ENCODE measurements at places on chromosomes 16 and 17. TPM values are rescaled to one million over a fixed set of nuclear protein-coding genes. Genes with fewer than 3 reads are reported as not detected.

The NHLRC4 gene
- 0.07 TPM for total RNA-seq

The E4F1 gene
- 41.2 TPM for total RNA-seq

The GP1BA gene
- not detected for total RNA-seq

The ABCA9 gene
- total RNA-seq, result not detected

The RFFL gene
- 20.7 TPM for total RNA-seq

The HYDIN gene
- total RNA-seq, result not detected

DNA sequence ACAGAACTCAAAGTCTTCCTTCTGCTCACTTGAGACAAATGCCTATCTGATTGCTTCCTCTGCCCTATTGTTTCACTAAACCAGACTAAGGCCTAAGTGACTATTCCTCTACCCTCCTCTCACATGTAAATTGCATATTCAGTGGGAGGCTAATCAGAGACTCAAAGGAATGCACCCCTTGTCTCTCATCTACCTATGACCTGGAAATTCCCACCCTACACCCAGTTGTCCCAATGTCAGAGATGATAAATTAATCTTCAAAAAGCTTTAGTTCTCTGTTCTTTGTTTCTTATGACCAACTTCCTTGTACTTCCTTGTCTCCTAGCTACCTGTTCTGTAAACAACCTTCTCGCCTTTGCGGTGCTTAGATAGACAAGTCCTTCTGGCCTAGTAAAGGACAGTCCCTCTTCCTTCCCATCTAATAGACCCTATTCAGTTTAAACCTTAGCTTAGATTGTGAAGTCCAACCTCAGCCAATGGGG is 76.0 kb downstream of the EMP2 start:
- DNase-seq, result no peak

GRCh38 chr17:17124341-17124740 is 81.8 kb downstream of the PLD6 start:
- DNase-seq, result no peak

DNA sequence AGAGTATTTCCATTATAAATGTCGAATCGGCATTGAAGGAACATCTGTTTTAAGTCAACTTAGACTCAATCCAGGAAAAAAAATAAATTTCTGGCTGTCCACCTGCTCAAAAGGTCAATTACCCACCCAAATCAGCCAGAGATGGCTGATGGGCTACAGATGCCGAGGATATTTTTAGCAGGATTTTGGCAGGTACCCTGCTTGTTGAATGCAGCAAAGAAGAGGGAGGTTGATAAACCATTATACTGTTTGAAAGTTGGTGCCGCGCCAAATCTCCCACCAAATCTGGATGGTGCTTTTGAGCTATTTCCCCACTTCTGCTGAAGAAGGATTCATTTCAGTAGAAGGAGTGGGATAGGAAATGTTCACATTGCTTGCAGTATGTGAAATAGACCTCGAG is 537.7 kb downstream of the MAF start:
- DNase-seq, result no peak

DNA sequence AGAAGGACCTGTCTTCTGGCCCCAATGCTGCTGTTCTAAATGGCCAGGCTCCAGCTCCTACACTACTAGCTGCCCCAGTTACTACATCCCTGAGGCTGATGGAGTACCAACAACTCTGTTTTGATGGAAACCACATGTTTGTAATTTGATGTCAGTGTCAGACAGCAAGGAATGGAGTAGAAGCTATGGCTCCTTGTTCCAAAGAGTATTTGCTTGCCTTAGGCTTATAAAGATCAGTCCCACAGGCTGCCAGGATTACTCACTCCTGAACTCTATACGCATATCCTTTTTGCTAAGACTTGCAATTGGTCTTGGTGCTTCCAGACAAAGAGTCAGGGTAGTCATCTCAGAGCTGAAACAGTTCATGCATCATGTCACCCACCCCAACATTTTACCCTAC is 139.6 kb downstream of the HS3ST3A1 start:
- no peak for DNase-seq

- DNase-seq, result no peak
Observed at GRCh38 chr17:49916854-49917515, 52.0 kb upstream of the DLX4 start.

DNA sequence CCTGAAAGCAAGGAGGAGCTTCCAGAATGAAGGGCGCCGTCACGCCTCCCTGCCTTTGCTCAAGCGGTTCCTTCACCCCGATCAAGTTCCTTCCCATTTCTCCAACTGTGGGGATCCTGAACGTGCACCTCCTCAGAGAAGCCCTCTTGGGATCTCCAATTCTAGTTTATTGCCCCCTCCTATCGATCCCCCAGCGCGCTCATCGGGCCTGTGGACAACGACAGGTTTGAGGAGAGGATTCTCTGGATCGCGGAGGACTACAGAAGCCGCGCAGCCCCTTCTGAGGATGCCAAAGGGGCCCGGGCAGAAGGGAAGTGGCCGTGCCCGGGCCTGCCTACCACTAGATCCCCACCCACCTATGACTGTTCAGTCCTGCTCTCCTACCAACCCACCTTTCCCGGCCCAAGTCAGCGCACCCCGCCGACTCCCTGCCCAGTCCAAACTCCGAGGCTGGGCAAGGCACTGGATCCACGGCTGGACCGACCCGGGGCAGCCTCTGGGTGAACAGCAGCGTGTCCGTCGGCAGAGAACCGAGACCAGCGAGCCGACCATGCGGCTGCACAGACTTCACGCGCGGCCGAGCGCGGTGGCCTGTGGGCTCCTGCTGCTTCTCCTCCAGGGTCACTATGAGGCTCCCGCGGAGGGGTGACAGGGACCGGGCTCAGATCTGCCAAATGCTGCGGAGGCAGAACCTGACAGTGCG is 12.8 kb upstream of the CES3 start:
- no peak for DNase-seq

- DNase-seq, result no peak
Observed at GRCh38 chr16:22217890-22218730, 12.0 kb downstream of the EEF2K start.

- no peak for DNase-seq
Observed at GRCh38 chr16:81808933-81809480, 29.9 kb downstream of the PLCG2 start.

DNA sequence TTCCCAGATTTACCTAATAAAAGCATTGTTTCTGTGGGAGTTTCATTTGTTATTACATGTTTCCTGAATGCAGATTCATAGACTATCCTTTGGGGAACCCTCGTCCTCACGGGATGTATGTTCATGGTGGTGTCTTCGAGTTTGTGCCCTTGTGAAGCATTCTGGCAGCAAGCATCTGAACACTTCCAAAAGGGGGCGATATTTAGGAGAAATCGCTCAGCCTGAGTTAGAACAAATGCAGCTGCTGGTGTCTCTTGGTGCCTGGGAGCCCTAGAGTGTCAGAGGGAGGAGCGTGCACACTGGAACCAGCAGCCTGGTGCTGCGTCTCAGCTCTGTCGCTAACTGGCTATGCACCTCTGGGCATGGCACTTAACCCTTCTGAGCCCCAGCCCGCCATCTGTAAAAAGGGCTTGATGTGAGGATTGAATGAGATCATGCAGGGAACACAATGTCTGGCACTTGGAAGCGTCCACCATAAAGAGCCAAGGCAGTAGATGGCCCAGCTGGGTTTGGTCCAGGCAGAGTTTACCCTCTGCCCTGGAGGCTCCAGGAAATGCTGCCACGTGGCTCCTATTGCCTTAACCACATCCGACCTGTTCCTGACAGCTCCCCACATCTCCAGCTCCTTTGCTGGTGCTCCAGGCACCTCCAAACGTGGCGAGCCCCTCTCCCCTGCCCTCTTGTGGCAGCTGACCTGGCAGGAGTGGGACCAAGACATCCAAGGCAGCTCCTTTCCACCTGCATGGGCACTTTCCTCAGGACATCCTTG is 25.0 kb upstream of the C16orf78 start:
- DNase-seq, result peak; percentile 3

GRCh38 chr17:43428524-43428923 is 29.7 kb downstream of the ARL4D start:
- no peak for DNase-seq

GRCh38 chr17:44541884-44542581 is 15.3 kb upstream of the FZD2 start:
- DNase-seq, result no peak

DNA sequence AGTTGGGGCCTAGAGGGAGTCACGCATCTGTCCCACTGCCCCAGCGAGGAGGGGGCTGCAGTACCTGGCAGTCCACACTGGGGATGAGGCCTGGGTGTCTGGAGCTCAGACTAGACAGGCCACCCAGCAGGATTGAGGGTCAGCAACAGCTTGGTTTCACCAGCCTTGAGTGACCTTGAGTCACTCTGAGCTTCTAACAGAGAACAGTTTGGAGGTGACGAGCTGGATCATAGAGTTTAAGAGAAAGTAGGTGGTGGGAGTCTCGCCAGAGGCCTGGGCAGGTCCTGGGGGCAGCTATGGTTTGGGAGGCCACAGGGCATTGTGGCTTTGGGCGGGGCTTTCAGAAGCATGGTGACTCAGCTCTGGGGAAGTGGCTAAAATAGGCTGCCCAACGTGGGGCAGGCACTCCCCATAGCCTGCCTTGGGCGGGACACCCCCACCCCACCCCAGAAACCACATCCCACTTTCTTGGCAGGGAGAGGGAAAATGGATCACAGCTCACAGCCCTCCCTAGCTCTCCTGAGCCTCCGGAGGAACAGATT is 20.5 kb downstream of the CDC42EP4 start:
- DNase-seq, result peak; percentile 97

- no peak for DNase-seq
Observed at GRCh38 chr16:56269281-56269680, 78.0 kb downstream of the GNAO1 start.

DNA sequence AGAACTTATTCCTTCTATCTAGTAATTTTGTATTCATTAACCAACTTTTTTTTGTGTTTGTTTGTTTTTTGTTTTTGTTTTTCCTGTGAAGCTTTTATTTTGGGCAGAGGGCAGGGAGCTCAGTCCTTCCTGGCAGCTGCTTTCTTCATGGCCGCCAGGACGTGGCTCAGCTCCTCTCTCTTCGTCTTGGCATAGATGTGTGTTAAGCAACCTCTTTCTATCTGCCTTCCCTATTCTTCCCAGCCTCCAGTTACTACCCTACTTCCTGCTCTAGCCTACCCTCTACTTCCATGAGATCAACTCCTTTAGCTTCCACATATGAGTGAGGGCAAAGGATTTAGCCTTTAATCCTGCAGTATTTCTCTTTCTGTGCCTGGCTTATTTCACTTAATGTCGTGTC is 8.2 kb upstream of the BRD7 start:
- DNase-seq, result no peak

DNA sequence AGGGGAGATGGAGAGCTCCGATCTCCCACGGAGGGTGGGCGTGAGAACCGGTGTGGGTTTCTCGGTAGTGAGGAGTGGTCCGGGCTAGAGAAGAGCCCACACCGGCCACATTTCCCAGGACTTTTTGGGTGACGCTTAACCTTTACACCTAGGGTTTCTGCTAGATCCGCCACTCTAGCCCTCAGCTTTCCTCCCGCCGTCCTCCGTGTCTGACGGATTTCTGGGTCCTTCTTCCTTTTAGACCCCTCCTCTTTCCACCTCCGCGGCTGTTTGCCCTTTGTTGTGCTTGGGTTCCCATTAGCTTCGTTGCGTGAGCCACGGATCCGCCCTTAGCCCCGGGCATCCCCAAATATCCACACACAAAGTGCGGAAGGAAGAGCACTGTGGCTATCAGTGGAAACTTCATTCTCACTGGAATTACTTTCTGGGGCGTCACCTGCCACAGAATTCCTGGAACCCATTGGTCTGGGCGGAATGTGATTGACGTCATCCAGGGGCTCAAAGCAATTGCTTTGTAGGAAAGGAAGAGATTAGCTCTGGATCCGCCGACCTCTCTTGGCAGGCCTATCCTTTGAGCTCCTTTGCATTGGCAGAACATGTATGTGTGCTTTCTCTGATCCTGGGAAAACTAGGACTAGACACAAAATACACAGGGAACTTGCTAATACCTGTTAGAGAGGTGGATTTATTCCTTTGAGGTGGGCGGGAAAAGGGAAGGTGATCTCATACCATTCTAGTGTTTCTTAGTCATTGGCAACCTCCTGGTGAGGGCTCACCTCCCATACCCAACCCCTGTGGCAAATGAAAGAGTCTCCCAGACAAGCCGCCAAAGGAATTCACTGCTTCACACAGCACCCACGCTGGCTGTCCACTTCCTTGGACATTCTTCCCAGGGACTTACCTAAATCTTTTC is 654 bp downstream of the TNFAIP1 start:
- peak; percentile 82 for DNase-seq

GRCh38 chr17:48024149-48025039 is 13.2 kb downstream of the COPZ2 start:
- peak; percentile 76 for DNase-seq

GRCh38 chr17:45332989-45333701 is 16.3 kb upstream of the MAP3K14 start:
- DNase-seq, result peak; percentile 76

DNA sequence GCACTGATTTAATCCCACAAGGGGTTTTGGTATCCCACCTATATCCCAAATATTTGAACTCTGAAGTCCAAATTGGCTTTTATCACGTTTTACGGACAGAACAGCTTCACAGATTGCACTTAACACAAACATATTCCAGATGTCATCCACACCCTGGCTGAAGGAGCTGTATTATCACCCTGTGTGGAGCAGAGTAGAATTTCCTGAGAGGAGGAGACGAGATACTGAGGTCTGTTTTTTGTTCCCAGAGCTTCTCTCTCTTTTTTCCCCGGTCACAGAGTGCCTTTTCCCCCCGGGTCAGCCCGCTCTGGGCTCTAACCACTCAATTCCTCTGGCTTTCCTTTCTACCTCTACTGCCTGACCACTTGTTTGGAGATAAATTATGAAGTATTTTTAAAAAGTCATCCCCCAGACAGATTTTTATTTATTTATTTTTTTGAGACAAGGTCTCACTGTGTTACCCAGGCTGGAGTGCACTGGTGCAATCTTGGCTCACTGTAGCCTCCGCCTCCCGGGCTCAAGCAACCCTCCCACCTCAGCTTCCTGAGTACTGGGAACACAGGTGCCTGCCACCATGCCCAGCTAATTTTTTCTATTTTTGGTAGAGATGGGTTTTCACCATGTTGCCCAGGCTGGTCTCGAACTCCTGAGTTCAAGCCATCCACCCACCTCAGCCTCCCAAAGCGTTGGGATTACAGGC is 30.7 kb downstream of the DNAH2 start:
- DNase-seq, result no peak

DNA sequence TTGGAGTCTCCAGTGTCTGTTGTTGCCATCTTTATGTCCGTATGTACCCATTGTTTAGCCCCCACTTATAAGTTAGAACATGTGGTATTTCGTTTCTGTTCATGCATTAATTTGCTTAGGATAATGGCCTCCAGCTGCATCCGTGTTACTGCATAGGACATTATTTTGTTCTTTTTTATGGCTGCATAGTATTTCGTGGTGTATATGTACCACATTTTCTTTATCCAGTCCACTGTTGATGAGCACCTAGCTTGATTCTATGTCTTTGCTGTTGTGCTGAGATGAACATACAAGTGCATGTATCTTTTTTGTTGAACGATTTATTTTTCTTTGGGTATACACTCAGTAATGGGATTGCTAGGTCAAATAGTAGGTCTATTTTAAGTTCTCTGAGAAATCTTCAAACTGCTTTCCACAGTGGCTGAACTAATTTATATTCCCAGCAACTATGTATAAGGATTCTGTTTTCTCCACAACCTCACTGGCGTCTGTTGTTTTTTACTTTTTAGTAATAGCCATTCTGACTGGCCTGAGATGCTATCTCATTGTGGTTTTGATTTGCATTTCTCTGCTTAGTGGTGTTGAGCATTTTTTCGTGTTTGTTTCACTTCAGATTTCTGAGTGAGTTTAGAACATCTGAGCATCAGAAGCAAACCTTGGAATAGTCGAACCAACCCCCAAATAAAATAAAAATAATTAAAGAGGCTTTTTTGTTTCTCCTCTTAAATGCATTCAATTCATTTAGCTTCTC is 304.7 kb downstream of the ZFHX3 start:
- no peak for DNase-seq
